Cortex of kidney (tissue), 1 donor: ENCODE measurements at places on chromosomes 4 and X.

- no peak for DNase-seq
Measured at GRCh38 chrX:37896511-37896890, 49.1 kb upstream of the DYNLT3 start.

DNA sequence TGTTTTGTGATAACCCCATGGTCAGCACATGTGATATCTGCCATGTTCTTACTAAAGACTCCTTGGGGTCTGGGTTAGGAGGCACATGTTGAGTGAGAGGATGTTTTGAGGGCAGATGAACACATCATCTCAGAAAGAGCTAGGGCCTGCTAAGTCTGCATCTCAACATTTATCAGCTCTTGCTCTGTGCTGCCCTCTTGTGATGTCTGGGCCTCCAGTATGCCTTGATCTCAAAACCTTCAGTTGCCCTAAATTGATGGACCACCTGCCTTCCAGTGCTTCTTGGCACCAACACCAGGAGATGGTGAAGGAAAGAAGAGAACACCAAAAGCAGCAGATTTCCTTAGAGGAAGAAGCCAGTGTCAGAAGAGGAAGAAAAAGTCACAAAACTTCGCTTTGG lies 22.5 kb downstream of the MID1 start:
- no peak for DNase-seq

DNA sequence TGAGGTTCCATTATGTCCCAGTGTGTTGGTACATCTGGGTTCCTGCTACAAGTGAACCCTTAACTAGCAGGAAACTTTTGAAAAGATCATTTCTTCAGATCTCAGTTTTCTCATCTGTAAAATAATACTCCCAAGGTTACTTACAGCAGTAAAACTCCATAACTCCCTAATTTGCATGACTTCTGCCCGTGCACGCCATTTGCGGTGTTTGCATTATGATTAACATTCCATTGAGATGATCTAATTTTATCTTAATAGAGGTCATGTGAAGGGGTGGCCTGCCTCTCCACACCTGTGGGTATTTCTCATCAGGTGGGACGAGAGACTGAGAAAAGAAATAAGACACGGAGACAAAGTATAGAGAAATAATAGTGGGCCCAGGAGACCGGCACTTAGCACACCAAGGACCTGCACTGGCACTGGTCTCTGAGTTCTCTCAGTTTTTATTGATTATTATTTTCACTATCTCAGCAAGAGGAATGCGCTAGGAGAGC lies 219.8 kb downstream of the TLL1 start:
- DNase-seq, result no peak

GRCh38 chrX:153865685-153866084 lies 20.3 kb downstream of the L1CAM start:
- DNase-seq, result no peak

DNA sequence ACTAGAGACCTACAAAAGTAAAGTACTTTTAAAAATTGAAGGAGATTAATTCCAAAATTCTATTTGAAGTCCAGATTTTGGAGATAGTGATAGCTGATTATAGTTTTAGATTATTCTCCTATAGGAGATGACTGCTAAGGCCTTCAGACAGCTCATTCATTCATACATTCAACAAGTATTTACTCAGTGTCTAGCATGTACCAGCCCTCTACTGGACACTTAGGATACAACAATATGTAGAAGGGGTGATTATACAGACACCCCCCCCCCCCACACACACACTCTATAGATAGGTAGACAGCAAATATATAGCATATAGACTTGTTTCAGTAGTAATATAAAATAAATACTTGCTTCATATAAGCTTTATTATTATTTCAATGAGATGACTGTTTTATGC lies 60.4 kb upstream of the TAF9B start:
- DNase-seq, result no peak

DNA sequence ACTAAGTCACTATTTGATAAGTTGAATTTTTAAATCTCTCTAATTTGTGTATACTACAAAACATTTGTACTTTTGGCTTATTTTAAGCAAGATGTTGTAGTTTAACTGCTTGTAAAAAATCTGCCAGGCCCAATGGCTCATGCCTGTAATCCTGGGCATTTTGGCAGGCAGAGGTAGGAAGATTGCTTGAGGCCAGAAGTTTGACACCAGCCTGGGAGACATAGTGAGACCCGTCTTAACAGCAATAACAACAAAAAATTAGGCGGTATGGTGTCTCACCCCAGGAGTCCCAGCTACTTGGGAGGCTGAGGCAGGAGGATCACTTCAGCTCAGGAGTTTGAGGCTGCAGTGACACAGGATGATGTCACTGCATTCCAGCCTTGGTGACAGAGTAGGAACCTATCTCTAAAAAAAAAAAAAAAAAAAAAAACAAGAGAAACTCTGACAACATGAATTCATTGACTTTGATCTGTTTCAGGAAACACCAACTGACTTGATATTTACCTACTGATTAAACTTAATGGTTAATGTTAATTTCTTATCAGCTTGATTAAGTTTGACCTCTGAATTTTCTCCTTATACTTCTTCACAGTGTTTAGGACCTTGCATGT lies 8.9 kb downstream of the FHIP1A start:
- DNase-seq, result no peak

DNA sequence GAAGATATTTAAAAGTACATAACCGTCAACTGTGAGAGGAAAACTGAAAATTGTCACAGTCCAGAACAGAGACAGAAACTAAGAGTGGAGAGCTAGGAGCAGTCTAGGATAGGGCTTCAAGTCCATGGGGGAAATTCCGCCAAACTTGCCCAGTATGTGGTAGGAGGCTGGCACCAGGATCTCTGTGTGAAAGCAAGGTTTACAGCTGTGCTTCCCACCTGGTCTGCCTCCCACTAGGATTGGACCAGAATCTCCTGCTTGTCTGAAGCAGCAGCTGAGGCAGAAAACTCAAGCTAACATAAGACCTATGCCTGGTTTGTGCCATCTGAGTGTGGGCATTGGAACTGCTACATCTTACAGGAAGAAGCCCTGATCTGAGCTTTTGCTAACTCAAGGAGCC lies 18.6 kb upstream of the FHL1 start:
- no peak for DNase-seq

DNA sequence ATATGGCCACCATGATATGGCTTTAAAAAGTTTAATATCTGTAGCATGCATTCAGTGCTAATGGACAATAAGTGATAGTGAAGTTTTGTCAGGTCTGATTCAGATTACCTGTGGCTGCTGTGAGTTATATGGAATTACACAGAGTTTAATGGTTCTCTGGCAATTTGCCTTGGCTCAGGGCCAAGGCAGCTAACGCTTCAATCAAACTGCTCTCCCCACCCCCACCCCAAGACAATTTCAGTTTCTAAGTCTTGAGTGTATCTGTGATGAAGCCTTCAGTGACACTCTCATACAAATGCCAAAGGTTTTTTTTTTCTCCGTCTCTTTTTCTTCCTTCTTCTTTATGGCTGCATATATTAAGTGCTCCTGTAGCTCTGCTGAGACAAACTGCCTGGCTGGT lies 106.6 kb downstream of the SHROOM4 start:
- no peak for DNase-seq

DNA sequence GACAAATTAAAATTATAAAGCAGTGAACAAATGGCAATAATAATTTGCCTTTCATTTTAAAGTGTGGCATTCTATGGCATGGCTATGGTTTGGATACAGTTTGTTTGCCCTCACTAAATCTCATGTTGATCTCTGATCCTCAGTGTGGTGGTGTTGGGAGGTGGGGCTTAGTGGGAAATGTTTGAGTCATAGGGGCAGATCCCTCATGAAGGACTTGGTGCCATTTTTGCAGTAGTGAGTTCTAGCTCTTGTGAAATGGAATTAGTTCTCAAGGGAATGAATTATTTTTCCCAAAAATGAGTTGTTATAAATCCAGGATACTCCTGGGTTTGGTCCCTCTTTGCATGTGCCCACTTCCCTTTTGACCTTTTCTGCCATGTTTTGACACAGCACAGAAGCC lies 181.4 kb downstream of the AMELX start:
- no peak for DNase-seq

DNA sequence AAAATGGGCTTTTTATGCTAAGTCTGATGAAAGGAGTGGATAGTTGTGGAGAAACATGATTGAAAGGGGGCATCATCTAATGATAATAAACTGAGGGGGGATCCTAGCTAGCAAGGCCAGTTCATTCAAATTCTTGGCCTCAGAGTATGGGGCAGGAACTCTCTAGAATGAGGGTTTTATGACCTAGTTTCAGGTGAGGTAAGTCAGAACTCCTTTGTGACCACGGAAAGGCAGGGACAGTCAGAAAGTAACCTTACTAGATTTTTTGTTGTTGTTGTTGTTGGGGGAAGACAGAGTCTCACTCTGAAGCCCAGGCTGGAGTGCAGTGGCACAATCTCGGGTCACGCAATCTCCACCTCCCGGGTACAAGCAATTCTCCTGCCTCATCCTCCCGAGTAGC lies 1.5 kb upstream of the PAQR3 start:
- no peak for DNase-seq

DNA sequence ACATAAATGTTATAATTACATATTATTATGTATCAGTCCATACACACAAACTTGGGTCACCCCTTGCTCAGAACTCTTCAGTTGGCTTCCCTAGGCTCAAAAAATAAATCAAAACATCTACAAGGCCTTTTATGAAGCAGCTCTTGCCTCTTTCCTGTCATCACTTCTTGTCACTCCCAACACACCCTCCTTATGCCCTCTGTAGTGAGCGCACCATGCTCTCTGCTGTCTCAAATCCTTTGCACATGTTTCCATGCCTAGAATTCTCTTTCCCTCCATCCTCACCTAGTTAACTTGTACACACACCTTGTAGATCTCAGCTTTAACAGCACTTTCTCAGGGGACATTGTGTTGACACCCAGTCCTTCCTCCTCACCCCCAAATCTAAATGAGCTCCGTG lies 53.0 kb downstream of the ATP8A1 start:
- DNase-seq, result no peak

GRCh38 chrX:132463411-132463810 lies 25.4 kb downstream of the MBNL3 start:
- DNase-seq, result no peak

DNA sequence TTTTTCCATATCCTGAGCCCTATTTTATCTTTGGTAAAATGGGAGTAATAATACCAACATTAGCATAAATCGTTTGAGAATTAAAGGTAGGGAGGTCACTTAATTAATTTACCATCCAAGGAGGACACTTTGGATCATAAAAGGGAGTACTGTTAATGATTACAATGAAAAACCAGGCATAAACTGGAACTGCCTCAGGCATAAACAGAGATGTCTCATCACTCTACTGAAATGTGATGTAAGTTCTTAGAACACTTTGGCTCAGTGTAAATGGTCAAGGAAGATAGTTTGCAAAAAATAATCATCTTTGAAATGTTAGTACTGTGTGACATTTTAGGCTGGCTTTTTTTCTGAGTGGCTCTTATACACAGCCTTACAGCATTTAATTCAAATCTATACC lies 268.7 kb downstream of the SLC39A8 start:
- no peak for DNase-seq

DNA sequence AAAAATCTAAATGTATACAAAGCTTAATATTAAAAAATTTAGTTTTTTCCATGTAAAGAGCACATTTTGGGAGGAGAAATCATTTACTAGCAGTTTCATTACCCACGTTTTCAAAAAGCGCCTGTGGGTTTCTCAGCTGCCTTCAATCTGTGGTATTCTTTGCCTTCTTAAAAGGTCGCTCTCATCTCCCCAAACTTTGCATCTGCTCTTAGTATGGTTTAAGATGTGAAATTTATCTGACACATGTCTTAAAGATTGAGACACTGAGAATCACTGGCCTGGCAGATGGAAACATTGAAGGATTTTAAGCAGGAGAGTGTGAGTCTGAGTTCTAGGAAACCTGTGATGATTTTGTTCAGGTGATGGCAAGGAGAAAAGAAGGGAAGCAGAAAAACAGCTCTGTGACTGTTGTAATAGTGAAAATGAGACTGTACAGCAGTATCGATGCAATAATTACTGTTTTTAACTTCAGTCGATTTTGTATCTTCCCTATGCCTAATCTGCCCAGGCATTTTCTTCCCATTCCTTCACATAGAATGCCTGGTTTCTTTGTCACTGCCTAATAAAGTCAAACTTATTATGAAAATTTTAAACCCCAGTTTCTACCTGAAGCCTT lies 75.9 kb downstream of the PAQR3 start:
- DNase-seq, result no peak

DNA sequence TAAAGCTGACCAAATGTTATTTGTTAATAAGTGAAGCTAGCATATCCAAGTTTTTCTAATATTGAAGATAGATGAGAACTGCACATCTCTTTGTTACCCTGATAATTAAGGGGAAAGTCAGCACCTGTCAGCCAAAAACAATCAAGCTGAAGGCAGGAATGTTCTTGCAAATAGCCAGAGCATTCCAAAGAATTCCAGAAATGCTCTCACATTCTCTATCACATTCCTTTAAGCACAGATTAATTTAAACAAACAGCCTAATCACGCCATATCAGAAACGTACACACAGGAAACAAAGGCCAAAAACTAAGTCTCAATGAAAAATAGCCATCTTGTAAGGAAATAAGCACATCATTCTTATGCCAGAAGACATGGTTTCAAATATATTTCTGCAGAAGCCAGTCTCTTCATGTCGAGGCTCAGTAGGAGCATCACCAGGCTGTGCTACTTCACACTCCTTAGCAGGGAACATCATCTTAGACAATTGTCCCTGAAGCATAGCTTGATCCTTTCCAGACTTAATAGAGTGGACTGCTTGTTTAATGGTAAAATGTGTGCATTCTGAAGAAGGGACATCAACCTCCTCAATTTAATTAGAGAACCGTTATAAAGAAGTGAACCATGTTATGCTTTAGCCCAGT lies 252.9 kb upstream of the TTC29 start:
- no peak for DNase-seq

DNA sequence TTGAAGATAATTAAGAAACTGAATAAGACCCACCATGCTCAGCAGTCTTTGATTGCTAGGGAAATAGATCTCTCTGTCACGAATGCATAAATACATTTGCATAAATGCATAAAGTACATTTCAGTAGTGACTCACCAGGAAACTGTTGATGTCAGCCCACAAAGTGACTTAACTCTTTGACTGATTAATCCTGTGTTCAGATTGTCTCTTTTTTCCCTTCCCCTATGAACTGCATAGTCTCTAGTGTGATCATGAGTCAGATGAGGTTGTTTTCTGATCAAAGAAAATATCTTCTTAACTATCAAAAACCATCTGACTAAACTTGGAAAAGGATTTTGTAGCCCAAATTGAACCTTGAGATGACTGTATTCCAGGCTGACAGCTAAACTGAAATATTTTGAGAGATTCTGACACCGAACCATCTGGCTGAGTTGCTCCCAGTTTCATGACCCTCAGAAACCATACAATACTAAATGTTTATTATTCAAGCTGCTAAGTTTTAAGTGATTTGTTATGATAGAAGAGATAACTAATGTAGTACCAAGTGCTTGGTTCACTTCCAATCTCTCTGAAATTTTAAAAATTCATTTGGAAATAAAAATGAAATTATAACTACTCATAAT lies 1381.5 kb upstream of the AGA start:
- no peak for DNase-seq

DNA sequence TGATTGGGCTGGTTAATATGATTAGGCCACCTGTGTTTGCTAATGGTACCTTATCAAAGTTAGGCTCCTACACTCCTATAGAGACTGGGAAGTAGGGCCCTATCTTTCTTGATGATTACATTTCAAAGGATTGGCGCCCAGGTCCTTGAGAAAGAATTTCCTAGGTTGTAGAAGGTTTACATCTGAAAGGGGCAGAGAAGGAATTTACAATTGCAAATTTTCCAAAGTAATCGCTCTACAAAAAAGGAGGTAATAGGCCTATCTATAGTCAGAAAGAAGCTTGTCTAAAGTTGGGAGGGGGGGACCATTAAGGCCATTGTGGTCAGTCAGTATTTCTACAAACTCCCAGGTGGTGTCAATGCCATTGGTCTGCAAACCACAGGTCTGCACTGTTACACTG lies 638.4 kb downstream of the IL1RAPL1 start:
- no peak for DNase-seq
